Gastrocnemius medialis (tissue), 4 donors: ENCODE measurements at places on chromosomes 4 and X. TPM values are rescaled to one million over a fixed set of nuclear protein-coding genes. Genes with fewer than 3 reads are reported as not detected.

- no peaks in the 10 kb centered on the region for H3K36me3 ChIP-seq
- H3K4me3 ChIP-seq = no peak overlapping the region
- H3K27ac ChIP-seq = no peak overlapping the region
Observed at GRCh38 chrX:130606425-130606824, 204.6 kb downstream of the RBMX2 start.

DNA sequence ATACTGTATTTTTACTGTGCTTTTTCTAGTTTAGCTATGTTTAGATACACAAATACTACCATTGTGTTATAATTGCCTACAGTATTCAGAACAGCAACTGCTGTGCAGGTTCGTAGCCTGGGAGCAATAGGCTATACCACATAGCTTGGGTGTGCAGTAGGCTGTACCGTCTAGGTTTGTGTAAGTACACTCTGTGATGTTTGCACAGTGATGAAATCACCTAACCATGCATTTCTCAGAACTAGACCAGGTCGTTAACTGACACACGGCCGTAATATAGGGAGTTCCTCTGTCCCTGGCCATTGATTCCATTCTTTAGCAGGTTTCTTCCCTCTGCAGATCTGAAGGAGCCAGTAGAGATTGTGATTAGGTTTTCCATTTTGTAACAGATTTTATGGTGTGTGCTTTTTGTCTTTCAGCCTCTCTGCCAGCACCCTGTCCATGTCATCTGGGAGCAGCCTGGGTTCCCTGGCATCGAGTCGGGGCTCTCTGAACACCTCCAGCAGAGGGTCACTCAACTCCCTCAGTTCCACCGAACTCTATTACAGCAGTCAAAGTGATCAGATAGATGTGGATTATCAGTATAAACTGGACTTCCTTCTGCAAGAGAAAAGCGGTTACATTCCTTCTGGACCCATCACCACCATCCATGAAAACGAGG, 59.5 kb downstream of the CLDN22 start:
- peaks cover 4% of the 10 kb centered on the region for H3K4me1 ChIP-seq
- H3K27ac ChIP-seq = no peak overlapping the region
- DNase-seq = no peak
- H3K36me3 ChIP-seq = no peaks in the 10 kb centered on the region
- H3K27me3 ChIP-seq = no peaks in the 10 kb centered on the region

DNA sequence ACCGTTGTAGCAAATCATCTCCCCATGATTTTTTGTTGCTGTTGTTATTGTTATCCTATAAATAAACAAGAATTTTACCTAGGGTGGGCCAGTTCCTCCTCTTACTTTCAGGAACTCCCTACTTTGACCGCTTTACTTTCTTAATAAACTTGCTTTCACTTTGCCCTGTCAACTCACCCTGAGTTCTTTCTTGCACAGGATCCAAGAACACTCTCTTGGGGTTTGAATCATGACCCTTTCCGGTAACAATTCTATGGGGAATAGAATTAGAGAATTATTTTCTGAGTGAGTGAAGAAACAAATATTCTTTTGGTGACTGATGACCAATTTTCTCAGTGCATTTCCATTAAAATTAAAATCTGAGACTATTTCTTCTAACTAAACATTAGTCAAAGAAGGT, 584.0 kb upstream of the TENM3 start:
- DNase-seq = no peak
- no peaks in the 10 kb centered on the region for H3K4me1 ChIP-seq
- no peak overlapping the region for H3K27ac ChIP-seq
- H3K36me3 ChIP-seq = no peaks in the 10 kb centered on the region
- no peak overlapping the region for H3K4me3 ChIP-seq

DNA sequence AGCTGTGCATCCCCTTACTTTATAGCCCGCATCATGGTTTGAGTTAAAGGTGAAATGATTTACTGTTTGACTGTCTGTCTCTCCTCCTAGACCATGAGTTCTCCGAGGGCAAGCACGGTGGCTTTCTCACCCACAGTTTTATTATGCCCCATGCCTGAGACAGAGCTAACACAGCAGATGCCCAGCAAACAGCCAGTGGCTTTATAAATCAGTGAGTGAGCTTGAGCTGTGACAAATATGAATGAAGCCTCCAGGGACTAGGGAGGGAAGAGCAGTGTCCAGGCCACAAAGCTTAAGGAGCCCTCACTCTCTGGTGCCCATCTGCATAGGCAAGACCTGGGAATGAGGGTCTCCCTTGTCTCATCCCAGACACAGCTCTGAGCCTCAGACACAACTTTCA, 57.9 kb downstream of the FHDC1 start:
- H3K27me3 ChIP-seq = no peaks in the 10 kb centered on the region
- no peak for DNase-seq
- no peak overlapping the region for H3K4me3 ChIP-seq

Gene H2AZ1
- 316 TPM for total RNA-seq

DNA sequence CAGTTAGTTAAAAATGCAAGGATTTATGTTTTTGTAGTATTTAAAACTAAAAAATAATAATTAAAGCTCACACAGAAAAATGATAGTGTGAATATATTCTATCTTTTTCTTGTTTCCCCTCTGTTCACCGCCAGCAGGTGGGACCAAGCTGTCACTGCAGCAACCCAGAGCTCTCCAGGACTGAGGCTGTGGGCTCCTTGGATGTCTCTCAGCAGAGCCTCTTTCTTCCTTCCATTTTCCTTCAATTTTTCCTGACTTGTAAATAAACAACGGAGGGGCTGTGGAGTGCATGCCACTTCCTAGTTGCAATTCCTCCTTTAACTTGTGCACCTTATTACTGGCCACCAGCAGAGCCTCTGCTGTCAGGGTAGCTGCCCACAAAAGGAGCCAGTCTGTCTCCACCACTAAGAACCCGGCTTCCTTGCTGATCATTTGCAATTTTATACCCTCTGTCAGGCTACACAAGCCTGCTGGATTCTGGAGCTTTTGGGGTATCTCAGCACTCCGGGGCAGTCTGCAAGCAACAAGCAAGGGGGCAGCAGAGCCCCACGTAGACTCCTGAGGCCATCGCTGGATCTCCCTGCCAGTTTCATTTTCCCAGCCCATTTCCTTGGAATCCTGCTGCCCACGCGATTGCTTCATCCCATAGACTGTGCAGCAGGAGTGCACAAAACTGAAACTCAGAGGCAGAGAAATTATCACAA, 1467.4 kb downstream of the C4orf33 start:
- no peaks in the 10 kb centered on the region for H3K4me1 ChIP-seq
- no peaks in the 10 kb centered on the region for H3K36me3 ChIP-seq
- H3K27ac ChIP-seq = no peak overlapping the region
- no peak for DNase-seq
